A172 (cell line): ENCODE measurements at places on chromosomes 1 and 21. TPM values are rescaled to one million over a fixed set of nuclear protein-coding genes. Genes with fewer than 3 reads are reported as not detected.

DNA sequence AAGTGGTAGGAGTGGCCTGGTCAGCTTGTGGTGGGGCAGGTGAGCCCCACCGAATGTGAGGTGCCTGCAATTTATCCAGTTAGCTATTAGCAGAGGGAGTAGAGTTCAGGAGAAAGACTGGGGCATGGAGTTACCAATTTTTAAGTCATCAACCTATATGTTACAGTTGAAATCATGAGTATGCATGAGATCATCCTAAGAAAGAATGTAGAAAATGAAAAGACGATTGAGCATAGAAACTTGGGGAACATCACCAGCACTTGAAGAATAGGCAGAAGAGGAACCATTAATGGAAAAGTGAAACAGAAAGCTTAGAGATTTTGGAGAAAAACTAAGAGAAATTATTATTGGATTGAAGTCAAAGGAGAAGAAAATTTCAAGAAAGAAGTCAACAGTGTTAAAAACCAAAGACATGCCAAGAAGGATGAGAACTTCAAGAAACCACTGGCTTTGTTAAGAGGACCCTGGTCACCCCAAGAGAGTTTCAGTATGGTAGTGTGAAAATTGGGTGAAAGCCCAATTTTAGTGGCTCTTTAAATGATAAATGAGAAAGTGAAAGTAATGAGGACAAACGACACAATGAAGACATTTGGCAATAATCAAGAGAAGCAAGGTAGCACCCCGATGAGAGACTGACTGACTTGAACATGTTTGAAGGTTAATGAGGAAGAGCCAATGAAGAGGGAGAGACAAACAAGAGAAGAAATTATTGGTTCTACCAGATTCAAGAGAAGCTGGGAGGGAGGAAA is 36.7 kb downstream of the DNASE2B start:
- no peak for DNase-seq

DNA sequence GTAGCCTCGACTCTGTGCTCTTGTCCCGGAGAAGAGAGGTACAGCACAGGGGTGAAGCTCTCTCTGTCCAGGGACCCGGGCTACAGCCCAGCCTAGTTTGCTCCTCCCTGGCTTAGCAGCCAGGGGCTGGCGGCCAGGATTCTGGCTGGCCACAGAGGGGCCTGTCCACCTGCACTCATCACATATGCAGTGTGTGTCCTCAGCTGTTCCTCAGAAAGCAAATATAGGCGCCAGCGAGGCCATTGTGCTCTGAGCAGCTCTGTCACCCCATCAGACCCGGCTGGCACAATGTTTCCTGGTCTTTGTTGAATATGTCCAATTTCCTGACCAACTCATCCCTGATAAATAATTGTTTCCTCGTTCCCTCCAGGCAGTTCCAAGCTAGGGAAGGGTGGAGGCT is 28.5 kb downstream of the KCND3 start:
- DNase-seq, result no peak

DNA sequence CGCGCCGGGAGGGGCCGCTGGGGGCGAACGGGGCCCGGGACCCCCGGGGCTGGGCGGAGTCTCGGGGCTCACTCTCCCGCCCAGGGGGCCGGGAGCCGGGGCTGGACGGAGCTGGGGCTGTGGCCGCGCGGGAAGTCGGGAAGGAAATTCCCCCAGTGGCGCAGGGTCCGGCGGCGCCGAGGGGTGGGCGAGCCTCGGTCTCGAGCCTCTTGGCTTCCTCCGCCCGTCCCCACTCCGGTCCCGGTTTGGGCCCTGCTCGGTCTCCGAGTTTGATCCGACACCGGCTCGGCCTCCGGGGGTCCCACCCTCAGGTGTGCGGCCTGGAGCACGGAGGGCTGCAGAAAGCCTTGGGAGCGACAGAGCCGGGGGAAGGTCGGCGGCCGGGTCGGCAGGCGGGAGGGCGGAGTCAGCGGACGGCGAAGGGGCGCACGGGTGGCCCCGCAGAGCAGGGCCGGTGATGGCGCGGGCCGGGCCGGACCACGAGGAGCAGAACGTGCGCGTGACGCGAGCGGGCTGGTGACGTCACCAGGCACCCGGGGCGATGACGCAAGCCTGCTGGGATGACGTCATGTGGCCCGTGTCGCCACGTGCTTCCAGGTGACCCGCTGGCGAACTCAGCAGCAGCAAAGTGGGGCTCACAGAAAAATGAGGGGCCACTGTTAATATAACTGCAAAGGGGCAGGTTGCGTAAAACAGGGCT is 610 bp upstream of the HES4 start:
- DNase-seq, result peak; percentile 51

- no peak for DNase-seq
These were observed 7.5 kb downstream of the MIER1 start for GRCh38 chr1:66932291-66932690.

The RPTN gene
- not detected in 2 replicates for total RNA-seq

The IFNLR1 gene
- total RNA-seq, result not detected in 2 replicates

The MROH7 gene
- not detected in 2 replicates for total RNA-seq
